ENCODE measurements at places on chromosomes 5 and 9.

GRCh38 chr5:43412644-43413043 is 453 bp upstream of the CCL28 start:
- no peak overlapping the region for H3K27ac ChIP-seq
- H3K4me3 ChIP-seq: no peak overlapping the region
- no peak for DNase-seq
- no peaks in the 10 kb centered on the region for H3K36me3 ChIP-seq

GRCh38 chr5:115231598-115231997 is 31.1 kb downstream of the PGGT1B start:
- no peak overlapping the region for H3K27ac ChIP-seq
- H3K27me3 ChIP-seq: no peaks in the 10 kb centered on the region
- H3K4me1 ChIP-seq: peaks cover 5% of the 10 kb centered on the region
- DNase-seq: no peak
- H3K4me3 ChIP-seq: no peak overlapping the region
- peaks cover 85% of the 10 kb centered on the region for H3K36me3 ChIP-seq

DNA sequence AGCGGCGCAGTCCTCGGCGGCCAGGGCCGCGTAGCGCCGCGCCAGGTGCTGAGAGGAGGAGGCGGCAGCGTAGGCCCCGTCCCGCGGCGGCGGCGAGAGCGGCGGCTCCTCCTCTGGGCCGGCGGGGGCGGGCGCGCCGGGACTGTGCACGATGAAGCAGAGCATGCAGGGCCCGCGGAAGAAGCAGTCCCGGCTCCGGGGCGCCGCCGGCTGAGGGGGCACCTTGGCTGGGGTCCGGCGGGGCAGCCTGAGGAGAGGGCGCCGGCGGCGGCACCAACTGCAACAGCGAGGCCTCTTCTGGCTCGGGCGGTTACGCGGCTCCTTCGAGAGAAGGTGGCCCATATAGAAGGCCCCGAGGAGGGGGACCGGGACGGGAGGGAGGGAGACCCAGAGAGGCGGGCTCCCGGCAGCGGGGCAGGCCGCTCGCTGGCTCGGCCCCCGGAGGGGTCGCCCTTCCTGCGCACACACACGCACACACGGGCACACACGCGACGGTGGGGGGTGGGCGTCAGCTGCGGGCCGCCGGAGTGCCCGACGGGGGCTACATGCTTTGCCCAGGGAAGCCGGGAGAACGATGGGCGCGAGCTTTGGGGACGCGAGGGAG is 446 bp downstream of the FBXL17 start:
- peak overlapping the region; percentile 96 for H3K4me3 ChIP-seq
- peak overlapping the region; percentile 98 for H3K27ac ChIP-seq
- peaks cover 20% of the 10 kb centered on the region for H3K36me3 ChIP-seq
- peaks cover 47% of the 10 kb centered on the region for H3K4me1 ChIP-seq
- peak; percentile 82 for DNase-seq
- H3K27me3 ChIP-seq: no peaks in the 10 kb centered on the region

GRCh38 chr5:135999406-136000139 is 29.2 kb upstream of the TGFBI start:
- H3K4me1 ChIP-seq: no peaks in the 10 kb centered on the region
- DNase-seq: no peak
- H3K4me3 ChIP-seq: no peak overlapping the region
- H3K27ac ChIP-seq: no peak overlapping the region
- no peaks in the 10 kb centered on the region for H3K36me3 ChIP-seq

- no peaks in the 10 kb centered on the region for H3K36me3 ChIP-seq
- H3K27ac ChIP-seq: no peak overlapping the region
- no peaks in the 10 kb centered on the region for H3K4me1 ChIP-seq
- DNase-seq: no peak
- H3K27me3 ChIP-seq: no peaks in the 10 kb centered on the region
- H3K4me3 ChIP-seq: no peak overlapping the region
Observed at GRCh38 chr9:30519756-30520155, 1864.7 kb upstream of the ACO1 start.

- H3K4me3 ChIP-seq: no peak overlapping the region
- no peaks in the 10 kb centered on the region for H3K27me3 ChIP-seq
- H3K4me1 ChIP-seq: no peaks in the 10 kb centered on the region
- no peak overlapping the region for H3K27ac ChIP-seq
Observed at GRCh38 chr5:148125641-148126040, 42.7 kb upstream of the SPINK14 start.
